ENCODE measurements at places on chromosomes 6 and 20.

GRCh38 chr6:158213925-158214674 is 46.0 kb downstream of the GTF2H5 start:
- peak; percentile 35 for DNase-seq

DNA sequence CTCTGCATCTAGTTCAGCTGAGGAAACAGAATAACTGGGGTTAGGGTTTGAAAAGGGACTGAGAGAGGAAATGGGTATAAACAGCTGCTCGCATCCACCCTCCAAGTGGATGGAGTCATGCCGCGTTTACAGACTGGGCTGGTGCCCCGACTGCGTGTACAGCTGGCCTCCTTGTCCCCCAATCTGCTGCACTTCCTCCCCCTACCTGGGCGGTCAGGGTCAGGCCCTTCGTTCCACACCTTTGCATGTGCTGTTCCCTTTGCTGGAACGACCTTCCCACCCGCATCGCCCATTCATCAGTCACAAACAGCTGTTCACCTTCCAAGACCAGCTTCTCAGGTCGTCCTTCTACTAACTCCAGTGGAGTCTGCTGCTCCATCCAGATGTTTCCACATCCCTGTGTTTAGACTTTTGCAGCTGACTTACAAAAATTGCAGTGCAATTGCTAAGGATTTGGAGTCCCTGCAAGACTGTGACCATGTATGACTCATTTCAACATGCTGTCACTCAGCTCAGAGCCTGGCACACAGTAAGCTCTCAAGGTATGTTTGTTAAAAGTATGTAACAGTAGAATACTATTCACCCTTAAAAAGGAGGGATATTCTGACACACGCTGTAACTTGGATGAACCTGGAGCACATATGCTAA is 129.3 kb downstream of the DTNBP1 start:
- no peak for DNase-seq

DNA sequence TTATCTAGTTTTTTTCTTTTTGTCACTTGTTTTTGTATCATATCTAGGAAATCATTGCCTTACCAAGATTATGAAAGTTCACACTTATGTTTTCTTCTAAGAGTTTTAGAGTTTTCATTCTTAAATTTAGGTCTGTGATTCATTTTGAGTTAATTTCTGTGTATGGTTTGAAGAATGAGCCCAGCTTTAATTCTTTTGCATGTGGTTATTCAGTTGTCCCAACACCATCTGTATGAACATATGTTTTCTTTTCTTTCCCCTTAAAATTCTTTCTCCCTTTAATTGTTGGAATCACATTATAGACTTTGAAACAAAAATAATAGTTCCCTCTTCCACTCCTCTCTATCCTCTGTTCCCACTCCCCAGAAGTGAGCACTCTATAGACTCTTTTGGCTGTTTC is 85.4 kb downstream of the SLX4IP start:
- DNase-seq = no peak

DNA sequence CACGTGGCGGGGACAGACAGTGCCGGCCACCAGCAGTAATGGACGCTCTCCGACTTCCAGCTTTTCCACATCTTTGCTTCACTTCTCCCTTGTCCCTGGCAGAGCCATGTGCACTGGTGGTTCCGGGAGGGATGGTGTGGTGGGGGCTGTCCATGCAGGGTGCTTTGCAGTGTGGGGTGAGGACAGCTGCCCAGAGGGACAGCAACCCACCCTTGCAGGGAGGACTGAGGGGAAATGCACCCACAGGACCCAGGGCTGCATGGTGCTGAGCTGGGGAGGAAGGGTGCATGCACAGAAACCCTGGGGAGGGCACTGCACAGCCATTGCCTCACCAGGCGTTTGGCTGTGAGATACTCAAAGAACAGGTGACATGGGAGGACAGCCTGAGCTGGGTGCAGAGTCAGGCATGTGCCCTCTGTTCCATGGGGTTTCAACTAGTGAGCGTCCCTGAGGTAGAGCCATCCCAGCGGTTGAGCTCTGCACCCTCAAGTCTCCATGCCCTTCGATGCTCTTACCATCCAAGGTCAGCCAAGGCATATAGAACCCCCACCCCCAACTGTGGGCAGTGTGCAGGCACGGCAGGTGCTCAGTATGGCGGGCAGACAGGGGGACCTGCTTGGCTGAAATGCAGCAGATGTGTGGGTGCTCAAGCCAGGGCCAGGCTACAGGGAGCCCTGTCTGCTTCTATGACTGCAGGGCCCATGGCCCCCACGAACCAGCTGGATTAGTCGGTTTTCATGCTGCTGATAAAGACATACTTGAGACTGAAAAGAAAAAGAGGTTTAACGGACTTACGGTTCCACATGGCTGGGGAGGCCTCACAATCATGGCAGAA is 239.7 kb downstream of the TTLL2 start:
- DNase-seq = no peak

- DNase-seq = no peak
Measured at GRCh38 chr6:149924206-149924932, 1.4 kb upstream of the RAET1G start.

DNA sequence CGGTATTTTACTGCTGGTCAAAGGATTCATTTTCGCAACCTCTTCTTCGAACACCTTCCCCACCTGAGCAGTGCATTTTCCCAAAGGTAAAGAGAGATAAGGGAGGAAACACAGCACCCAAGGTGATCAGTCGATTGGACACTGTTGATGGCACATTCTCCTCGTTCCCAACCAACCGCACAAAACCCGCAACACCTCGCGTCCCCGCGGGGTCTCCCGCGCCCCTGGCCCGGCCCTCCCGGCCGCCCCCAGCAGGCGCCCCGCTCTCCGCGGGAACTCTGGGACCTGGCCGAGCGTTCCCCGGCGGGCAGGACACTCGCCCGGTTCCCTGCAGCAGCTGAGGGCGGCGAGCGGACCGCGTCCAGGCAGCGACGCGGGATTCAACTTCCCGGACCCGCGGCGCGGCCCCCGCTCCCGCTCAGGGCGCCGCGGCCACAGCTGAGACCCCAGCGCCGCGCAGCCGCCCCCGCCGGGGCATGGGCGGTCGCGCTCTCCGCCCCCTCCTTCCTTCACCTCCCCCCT is 506 bp downstream of the RGS17 start:
- DNase-seq = no peak

DNA sequence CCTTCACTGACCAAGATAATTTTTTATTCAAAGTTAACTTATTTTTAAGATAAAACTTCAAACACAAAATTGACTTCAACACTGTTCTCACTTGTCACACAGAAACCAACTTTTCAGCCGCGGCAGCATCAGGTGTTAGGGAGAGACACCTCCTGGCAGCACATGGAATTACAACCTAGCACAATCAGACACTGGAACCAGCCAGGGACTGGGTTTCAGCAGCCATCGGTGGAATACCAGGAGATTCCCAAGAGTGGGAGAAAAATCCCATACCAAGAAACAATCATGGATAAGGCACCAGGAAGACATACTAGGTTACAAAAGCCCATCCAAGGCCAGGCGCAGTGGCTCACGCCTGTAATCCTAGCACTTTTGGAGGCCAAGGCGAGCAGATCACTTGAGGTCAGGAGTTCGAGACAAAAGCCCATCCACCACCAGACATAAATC is 70.0 kb downstream of the SNX5 start:
- DNase-seq = peak; percentile 53

DNA sequence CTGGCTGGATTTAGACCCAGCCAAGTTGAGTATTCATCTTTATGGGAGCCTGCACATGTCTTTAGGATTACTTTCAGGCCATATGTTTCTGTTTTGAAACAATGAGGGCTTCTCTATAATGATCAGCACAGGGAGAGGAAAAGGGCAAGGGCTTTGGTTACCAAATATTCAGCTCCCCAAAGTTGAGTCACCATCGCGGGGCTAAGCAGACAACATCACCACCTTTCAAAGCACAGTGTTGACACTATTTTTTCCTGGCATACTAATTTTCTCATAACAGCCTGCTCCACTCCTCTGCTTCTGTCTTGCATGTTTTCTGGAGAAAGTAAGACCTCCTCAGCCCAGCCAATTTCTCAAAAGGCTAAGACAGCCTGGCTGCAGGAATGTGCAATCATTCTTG is 4.9 kb downstream of the SCML4 start:
- DNase-seq = no peak

GRCh38 chr6:137738931-137739504 is 128.0 kb upstream of the TNFAIP3 start:
- no peak for DNase-seq

DNA sequence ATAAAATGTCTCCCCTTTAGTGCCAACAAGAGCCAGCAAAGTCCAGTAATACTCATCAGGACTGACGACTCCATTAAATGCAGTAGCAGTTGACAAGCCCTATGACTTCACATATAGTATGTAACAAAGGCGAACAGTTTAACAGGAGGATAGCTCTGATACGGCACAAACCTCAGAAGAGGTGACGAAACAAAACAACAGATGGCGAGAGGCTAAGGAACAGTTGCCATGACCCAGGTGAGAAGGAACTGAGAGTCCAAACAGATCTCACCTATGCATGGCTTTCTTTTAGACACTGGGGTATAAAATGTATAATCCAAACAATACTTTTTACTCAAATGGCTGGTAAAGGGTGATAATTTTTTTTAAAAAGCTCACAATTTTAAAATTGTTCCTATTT is 37.1 kb downstream of the SYNE1 start:
- no peak for DNase-seq

DNA sequence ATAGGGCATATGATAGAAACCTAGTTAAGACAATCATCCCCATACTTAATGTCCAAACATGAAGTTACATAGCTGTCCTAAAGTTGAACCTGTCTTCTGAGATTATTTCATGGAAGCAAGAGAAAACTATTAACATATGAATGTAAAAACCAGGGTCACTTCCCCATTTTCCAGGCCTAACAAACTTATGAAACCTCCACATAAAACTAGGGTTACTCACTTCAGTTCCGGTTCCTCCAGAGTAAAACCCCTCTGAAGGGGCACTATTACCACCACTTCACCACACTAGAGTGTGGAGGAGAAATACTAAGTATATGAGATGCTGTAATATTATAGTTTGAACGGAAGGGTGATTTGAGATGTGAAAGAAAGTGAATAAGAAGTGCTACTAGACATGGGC is 14.9 kb downstream of the PRKN start:
- DNase-seq = no peak

DNA sequence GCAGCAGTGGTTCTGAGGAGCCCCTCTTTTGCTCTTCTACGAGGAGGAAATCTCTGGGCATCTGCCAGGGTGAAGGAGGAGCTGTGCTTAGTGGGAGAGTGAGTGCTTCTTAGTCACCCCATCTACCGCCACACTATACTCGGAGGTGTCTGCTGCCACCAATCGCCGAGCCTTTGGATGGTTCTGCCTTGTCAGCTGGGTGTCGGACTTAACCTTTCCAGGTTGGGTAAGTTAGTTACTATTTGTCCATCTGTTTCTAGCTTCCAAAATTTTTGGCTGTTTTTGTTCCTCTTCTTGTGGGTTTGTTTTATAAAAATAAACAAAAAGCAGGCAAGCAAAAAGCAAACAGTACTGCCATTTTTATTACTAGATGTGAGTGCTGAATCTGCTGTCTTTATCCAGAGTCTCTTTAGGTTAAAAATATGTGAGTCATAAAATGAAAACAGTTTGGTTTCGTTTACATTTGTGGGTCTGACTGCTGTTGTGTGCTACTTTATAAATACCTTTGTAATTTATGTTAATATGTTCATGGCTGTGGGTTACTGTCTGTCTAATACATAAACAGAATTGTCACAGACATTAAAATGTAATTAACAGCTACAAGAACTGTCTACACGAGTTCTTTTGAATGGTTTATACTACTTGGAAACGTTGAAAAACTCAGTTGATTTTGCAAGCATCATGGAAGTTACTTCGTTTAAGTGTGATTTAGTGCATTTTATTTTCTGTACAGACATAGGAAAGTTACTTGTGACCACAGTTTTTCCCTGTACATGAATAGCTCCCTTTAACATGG is 89.2 kb downstream of the ARID1B start:
- no peak for DNase-seq

DNA sequence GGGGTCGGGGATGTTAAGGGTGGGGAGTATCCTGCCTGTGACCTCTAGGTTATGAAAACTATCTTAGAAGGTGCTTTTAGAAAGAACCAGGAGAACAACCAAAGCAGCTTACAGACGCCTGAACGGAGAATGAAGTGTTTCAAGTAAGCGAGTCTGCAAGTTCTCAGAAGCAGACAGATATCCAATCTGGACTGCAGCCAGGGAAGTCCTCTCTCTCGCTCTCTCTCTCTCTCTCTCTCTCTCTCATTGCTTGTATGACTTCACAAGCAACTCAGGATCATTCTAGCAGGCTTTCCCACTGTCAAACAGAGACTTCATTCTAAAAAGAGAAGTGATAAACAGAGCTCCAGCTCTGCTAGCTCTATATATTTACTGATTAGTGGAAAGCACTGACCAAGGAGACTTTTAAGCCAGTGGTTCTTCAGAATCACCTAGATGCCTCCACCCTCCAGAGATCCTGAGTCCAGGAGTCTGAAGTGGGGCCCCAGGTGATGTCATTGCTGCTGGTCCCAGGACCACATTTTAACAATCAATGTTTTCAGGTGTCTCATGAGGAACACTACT is 6.0 kb downstream of the TCF21 start:
- DNase-seq = no peak

DNA sequence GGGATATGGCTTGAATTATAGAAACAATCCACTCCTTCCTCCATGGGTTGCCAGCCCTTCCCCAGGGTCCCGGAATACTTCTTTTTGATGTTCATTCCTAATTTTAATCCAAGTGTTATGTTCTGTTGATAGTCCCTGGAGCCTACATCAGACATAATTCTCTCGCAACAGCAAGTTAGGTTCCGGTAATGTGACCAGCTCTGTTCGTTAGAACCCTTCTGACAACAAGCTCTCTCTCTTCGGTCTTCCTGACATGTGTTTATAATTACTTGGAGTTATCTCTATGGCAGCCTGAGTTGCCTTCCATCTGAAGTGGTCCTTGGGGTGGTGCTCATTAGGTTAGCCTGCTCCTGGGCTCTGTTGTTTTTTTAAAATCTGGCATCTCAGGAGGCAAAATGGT is 506.9 kb upstream of the JARID2 start:
- no peak for DNase-seq

DNA sequence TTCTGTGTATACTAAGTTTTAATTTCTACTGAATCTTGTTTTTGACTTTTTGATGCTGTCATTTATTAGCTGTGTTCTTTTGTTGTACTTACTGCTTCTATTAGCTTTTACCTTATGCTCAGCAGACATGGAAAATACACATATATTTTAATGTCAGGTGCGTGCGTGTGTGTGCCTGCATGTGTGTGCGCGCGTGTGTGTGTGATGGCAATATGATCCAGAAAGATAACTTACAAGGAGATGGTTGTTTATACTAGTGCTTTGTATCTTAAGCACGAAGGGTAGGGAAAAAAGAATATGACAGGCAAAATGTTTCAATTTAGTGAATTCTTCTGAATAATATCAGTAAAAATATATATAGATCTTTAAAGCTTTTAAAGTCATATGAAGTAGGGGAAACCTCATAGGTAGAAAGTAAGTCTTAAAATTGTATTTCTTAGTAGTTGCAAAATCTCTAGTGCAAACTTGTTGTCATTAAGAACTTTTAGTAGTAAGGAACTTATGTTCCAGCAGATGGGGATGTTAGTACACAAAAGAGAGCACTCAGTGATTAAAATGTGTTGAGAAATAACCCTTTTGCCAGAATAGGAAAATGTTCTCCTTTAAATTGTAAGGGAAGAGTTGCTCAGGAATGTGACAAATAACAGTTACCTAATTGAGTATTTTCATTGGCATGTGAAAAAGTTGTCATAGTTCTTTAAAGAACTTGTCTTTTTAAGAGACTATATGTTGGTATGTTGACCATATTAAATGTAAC is 13.2 kb downstream of the QKI start:
- DNase-seq = no peak

- no peak for DNase-seq
Measured at GRCh38 chr6:44535967-44536366, 148.5 kb downstream of the CDC5L start.
